ENCODE measurements at places on chromosomes 1 and 21. TPM values are rescaled to one million over a fixed set of nuclear protein-coding genes. Genes with fewer than 3 reads are reported as not detected.
A peak's percentile ranks its signal among the peaks of the same experiment; 100 is the strongest.

The RASAL2 gene
- 23.5 TPM for polyA plus RNA-seq

The FAAH gene
- 28.7 TPM for polyA plus RNA-seq

- peak; percentile 67 for DNase-seq
Observed at GRCh38 chr21:17492415-17493168, 20.3 kb upstream of the CXADR start.

DNA sequence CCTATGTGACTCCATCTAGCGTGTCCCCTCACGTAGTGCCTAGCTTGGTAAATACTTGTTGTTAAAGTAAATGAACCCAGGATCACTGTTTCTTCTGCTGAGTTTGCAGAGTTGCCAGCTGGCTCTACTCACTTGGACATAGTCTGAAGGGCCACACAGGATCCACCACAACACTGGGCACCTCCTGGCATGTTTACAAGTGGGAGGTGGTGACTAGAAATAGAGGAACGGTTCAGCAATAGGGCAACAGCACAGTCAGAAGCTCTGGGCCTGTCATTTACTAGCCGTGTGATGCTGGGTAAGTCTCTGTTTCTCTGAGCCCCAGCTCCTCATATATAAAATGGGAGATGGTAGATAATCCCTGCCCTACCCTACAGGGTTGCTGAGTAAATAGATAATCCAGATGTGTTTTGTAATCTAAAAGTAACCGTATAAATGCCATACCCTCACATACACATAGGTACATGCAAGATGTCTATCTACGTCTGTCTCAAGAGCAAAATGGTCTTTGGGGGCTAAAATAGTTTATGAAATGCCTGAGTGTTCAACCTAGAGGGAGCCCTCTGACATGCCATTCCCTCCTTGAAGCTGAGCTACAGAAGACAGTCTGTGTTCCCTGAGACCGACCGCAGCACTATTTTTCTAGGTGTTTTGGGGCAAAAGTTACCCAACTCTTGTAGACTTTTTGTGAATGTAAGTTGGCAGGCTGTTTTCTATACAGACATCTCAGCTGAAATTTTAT is 20.5 kb downstream of the RNF220 start:
- DNase-seq: no peak

DNA sequence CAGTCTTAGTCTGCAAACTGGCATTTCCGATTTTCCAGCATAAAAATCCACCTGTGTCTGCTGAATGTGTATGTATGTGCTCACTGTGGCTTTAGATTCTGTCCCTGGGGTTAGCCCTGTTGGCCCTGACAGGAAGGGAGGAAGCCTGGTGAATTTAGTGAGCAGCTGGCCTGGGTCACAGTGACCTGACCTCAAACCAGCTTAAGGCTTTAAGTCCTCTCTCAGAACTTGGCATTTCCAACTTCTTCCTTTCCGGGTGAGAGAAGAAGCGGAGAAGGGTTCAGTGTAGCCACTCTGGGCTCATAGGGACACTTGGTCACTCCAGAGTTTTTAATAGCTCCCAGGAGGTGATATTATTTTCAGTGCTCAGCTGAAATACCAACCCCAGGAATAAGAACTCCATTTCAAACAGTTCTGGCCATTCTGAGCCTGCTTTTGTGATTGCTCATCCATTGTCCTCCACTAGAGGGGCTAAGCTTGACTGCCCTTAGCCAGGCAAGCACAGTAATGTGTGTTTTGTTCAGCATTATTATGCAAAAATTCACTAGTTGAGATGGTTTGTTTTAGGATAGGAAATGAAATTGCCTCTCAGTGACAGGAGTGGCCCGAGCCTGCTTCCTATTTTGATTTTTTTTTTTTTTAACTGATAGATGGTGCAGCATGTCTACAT is 2.5 kb upstream of the OLFML3 start:
- DNase-seq: no peak

DNA sequence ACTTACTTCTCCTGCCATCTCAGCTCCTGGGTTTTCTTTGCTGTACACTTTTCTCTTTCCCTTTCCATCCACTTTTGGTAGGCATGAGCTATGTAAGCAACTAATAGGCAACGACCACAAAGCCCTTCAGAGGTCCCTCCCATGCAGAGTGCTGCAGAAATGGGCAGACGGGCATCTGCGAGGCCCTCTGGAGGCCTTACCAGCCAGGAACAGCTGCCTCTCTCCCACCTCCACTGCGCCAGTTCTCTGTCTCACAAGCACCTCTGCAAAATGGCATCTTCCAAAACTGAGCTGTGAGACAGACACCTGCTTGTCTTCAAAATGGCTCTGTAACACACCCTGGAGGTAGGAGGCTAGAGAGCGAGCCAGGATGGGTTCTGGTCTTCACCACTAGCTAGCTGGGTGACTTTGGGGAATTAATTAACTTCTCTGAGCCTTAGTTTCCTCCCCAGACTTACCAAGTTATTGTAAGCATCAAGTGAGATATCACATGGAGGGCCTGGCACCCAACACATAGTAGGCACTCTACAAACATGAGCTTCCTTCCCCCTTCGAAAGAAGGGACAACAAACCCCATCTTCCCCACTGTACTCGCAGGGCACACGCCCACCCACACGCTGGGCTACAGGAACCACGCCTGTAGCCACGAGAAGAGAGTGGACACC is 62.0 kb downstream of the BCAR3 start:
- DNase-seq: no peak

GRCh38 chr1:174766727-174767126 is 233.0 kb upstream of the CACYBP start:
- peak; percentile 43 for DNase-seq

GRCh38 chr1:97488530-97488929 is 432.3 kb downstream of the DPYD start:
- no peak for DNase-seq

DNA sequence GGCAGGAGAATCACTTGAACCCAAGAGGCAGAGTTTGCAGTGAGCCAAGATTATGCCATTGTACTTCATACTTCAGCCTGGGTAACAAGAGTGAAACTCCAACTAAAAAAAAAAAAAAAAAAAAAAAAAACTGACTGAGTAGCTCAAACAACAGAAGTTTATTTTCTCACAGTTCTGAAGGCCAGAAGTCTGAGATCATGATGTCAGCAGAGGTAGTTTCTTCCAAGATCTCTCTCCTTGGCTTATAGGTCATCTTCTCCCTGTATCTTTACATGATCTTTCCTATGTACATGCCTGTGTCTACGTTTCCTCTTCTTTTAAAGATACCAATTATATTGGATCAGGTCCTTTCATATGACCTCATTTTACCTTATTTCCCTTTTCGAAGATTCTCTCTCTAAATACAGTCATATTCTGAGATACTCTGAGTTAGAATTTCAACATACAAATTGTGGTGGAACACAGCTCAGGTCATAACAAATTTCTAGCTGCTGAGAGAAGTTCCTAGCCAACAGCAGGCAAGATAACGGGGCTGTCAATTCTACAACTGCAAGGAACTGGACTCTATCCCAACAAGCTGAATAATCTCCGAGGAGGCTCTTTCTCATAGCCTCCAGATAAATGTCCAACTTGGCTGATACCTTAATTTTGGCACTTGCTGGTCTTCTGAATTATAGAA is 187.7 kb upstream of the ADAMTS5 start:
- DNase-seq: no peak

DNA sequence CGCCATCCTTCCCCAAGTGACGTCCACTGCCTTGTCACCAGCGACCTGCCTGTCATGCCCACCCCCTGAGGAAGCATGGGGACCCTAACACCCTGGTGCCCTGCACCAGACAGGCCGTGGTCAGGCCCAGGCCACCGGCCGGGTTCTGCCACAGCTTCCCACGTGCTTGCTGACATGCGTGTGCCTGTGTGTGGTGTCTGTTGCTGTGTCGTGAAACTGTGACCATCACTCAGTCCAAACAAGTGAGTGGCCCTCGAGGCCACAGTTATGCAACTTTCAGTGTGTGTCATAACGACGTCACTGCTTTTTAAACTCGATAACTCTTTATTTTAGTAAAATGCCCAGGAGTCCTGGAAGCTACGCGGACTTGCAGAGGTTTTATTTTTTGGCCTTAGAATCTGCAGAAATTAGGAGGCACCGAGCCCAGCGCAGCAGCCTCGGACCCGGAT is 8.5 kb upstream of the CTRC start:
- no peak for DNase-seq

GRCh38 chr1:47819574-47819888 is 177.7 kb downstream of the TRABD2B start:
- no peak for DNase-seq

All from small intestine (tissue), 16 donors.